ENCODE measurements at places on chromosomes 7 and 10.

DNA sequence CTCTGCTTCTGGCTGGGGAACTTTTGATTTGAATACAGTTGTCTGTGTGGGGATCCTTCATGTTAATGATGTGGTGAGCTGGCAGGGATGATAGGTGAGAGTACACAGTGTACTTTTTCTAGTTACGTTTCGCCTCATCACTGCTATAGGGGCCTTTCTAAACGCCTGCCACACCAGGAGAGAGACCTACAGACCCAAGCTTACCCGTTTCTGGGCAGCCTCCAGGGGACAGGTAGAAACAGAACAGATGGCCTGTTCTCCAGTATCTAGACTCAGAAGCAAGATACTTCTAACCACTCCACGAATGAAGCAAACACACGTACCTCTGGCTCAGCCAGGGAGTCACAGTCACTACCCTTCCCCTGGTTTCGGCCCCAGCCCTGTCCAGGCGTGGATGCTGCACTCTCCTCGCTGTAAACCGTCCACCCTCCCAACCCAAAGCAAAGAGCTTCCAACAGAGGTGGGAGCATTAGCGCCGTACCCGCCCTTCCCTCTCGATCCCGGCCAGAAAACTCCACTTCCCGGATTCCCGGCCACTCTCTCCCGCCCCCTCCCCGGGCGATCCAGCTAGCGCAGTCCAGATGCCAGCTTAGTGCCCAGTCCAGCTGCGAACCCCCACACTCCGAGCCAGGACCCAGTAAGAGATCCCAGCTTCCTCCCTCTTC lies 1.2 kb downstream of the CCDC6 start:
- peak; percentile 51 for DNase-seq

GRCh38 chr10:73922007-73922863 lies 11.3 kb downstream of the PLAU start:
- DNase-seq, result no peak

- DNase-seq, result no peak
Measured at GRCh38 chr10:117130346-117130745, 7.7 kb downstream of the VAX1 start.

DNA sequence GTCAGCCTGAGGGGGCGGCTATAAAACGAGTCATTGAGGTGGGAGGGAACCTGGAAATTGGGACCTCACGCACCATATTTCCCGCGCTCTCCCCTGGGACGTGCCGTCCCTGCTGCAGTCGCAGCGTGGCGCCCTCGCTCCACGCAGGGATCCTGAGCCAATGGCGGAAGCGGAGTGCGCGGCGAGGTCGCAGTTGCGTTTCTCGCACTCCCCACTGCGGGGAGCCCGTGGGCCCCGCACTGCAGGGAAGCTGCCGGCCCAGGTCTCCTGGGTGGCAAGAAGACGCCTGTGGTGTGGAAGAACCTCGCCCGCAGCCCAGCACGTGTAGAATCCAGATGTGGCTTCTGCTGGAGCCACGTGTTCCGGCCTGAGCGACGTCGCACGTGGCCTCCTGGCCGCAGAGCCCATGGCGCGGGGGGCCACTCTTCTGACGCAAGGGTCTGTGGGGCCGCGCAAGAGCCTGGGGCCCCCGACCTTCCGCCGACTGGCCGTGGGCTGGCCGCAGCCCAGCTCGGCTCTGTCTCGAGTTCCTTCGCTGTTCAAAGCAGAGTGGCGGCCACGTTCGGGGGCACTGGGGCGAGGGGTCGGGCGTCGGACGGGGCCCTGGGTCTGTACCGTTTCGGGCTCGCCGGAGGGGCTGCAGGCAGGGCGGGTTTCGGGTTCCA lies 26.4 kb downstream of the HIF1AN start:
- DNase-seq, result peak; percentile 68

DNA sequence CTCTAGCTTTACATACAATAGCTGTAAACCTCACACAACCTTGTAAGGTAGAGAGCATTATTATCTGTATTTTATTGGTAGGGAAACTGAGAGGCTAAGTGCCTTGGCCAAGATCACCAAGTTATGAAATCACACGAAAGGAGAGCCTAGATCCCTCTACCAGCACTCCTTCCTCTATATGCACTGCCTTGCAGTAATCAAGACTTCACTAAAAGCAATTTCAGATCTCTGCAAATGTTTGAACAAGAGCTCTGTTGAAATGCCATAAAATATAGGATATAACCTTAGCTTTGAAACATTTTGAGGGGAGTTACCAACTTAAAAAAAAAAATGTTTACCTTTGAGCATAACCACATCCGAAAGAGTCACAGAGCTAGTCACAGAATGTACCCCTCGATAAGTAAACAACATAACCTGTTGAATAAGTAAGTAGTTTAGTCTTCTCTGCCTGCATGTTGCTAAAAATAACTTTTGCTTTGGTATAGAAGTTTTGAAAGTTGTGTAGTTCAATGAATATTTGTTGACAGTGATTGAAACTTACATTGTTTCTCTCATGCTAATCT lies 709.4 kb downstream of the AUTS2 start:
- DNase-seq, result no peak

DNA sequence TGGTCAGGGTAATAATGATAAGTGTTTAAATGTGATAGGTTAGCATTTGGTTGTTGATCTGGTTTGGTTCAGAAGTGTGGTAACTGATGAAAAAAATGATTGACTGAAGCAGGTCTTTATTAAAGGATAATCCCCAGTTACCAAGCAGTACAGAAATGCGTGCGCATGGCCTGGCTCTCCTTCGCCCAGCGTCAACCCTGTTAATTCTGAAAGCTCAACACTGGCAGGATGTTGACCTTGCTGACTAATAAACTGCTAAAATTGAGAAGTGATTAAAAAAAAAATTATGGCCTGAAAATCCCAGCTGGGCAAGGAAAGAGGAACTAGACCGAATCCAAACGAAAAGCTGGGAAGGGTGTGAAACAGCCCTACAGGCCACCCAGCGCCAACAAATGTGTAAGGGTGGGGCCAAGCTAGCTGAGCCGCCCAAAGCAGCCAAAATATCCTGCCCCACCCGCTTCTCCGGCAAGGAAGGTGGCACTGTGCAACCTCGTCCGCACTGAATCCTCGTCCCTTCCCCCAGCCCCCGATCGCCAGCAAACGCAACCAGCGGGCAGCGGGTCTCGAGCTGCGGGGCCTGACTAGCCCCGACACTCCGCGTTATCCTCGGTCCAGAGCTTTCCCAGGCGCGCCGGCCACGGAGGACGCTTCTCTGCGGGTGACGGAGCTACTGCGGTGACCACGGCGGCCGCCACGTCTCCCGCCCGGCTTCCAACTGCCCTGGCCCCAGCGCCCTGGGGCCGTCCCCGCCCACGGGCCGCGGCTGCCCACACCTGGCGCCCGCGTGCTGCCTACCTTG lies 561 bp downstream of the SHTN1 start:
- no peak for DNase-seq

DNA sequence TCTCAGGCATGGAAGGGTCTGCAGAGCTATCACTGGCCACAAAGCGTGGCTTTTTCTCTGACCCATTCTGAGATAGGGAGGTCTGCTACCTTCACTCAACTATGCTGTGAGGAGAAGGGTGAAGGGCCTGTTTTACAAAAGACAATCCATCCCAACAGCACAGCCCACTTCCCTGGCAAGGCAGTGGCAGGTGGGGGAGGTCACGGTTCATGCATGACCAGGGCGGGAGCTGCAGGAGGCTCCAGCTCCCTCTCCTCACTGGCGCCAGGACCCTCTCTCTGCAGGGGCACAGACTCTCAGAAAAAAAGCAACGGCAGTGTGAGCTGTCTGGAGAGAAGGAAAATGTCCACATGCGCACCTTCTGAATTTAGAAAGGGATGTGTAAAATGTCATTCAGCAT lies 28.5 kb downstream of the GRB10 start:
- DNase-seq, result no peak

DNA sequence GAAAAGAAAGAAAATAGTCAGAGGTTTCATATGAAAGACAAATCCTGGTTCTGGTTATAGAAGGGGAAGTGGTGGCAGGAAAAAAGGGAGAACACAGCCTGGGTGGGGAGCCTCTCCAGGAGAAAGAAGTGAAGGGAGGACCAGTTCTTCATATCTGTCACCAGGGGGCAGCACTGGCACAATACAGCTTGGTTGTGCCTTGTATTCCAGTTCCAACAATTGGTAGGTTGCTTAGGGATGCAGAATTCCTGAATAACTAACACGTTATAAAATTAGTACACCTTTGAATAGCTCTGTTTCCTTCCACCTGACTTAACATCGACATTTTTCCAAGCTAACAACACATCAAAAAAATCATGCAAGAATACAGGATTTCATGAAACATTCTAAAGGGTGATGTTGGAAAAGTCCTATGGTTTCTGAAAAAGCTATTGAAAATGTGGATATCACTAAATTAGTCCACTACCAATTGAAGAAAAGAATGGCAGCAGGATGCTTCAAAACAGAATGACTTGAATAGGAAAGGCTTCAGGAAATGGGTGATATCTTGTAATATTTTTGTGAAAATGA lies 52.9 kb downstream of the CYP26A1 start:
- DNase-seq, result no peak

DNA sequence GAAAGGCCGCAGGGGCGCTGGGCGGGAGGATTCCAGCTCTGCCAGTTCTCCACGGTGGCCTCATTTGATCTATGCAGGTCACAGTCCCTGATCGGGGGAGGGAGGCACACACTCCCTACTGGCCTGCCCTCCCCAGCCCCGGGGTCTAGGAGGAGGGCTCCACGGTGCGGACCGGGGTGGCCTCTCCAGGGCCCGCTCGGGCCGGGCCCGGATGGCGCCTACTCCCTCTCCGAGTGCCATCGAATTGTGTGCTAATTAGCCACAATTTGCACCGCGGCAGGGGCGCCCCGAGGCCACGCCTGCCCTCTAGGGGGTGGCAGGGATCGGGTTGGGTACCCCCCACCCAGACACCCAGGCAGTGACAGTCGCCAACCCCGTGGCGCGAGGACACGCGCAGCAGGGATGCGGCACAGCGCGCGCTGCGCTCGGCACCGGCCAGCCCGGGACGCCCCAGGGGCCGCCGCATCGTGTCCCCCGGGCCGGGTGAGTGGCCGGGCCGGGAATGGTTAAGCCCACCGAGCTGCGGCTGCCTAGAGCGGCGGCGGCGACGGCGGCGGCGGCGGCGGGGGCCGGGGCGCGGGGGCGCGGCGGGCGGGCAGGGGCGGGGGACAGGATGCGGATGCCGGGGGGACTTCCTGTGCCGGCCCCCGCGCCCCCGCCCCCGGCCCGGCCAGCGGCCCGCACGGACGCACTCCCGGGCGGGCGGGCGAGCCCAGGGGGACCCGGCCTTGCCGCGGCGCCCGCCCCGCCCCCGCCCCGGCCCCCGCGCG lies at the start of gene ZNF853:
ZNF853 (plus strand) TSS at position 658 of the 770 bp plus-strand sequence. CDS start 565 bp downstream, outside the sequence.
- no peak for DNase-seq

- DNase-seq, result no peak
Measured at GRCh38 chr7:38834357-38834756, 74.6 kb downstream of the VPS41 start.

DNA sequence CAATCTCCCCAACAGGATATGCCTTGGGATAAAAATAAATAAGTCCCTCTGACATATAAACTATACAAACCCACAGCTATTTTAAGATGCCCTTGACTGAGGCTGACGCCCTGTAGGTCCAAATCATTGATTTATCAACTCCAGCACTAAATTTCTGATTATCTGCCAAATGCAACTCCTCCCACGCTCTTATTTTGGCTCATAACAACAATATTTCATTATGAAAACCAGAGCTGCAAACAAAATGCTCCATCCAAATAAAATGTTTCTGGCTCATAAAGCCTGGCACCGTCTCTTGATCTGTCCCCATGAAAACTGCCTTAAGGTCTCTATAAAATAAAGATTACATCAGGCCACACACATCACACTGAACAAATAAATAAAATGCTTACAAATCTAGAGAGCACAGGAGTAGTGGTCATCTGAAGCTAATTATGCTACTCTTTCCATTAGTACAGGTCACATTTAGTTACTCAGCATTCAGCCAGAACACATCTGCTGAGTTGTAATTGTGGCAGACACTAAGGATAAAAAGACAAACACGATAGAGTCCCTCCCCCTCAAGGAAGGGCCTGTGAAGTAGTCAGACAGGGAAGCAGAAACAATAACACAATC lies 28.8 kb downstream of the CACUL1 start:
- no peak for DNase-seq

DNA sequence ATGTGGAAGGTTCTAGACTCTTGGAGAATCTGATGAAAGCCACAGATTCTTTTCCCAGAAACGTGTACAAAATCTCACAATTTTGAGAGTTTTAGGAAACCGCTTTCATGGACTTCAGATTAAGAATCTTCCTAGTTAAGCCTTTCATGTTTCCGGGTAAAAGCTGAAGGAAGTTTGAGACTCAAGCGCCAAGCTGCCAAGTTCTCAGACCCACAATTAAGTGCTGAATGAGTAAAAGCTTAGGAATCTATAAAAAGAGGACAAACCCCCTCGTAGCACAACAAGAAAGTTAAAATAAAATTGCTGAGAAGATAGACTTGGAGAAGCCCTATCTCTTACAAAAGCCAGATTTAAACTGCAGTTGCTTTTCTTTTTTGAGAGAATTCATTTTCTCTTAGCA lies 99.6 kb downstream of the ST8SIA6 start:
- no peak for DNase-seq

DNA sequence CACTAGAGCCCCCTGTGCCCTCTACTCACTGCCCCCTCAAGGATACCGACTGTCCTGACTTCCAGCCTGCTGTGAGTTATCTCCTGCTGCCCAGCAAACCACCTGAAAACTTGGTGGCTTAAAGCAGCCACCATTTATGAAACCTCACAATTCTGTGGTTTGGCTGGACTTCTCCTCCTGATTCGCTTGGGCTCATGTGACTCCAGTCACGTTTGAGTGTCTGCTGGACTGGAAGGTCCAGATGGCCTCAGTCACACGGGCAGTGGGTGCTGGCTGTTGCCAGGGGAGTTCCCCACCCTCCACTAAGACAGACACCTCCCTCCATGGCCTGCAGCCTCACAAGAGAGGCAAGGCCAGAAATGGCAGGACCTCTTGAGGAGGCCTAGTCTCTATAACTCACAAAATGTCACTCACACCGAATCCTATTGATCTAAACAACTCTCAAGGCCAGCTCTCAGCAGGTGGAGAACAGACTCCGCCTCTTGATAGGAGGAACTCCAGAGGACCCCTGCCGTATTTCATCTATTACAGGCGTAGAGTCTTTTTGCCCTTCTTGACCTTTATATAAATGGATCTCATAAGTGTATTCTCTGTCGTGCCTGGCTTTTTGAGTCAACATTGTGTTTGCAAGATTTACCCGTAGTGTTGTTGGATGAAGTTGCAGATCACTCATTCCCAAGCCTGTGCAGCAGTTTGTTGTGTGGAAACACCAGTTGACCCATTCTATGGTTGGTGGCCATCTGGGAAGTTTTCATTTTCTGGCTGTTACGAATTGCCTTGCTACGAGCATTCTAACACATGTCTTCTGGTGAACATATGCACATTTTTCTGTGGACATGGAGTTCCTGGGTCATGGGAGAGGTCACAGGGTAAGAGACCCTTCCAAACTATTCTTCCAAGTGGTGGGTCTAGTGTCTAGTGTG lies 48.3 kb downstream of the ZMIZ1 start:
- DNase-seq, result no peak

- no peak for DNase-seq
Measured at GRCh38 chr7:46811529-46811928, 770.4 kb downstream of the TNS3 start.

GRCh38 chr10:99292159-99292558 lies 37.0 kb upstream of the CNNM1 start:
- DNase-seq, result no peak

All from activated CD4-positive, CD25-positive, alpha-beta regulatory T cell treated with anti-CD3 and anti-CD28 coated beads, Interleukin-2, amount 50 U/mL, for 72 hours (primary cell).